ENCODE measurements at places on chromosomes 16 and 17.

GRCh38 chr17:72426948-72427760 is 306.3 kb downstream of the SOX9 start:
- no peak for DNase-seq

DNA sequence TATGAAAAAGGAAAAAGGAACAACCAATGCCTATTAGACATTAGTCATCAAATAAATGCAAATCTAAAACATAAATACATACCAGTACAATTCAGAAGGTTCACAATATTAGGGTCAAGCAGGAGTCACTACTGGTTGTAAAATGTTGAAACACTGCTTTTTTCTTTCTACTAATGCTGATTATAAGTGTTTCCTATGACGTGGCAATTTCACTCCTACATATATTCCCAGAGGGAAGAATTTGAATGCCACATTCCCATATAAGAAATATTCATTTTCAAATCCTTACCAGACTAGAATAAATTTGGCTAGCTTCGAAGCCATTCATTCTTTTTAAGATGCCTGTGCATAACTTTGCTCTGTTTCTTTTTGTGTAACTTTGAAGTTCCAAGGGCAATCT is 2.6 kb upstream of the KRTAP9-2 start:
- DNase-seq: no peak

DNA sequence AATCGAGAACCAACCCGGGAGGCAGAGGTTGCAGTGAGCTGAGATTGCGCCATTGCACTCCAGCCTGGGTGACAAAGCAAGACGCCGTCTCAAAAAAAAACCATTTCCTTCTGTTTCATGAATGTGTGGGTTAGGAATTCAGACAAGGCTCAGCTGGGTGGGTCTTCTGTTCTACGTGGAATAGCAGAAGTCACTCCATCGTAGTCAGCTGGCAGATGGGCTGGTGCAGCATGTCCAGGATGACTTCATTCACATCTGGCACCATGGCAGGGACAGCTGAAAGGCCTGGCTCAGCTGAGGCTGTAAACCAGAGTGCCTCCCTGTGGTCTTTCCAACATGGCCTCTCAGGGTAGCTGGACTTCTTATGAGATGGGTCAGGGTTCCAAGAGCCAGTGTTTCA is 89.0 kb downstream of the C17orf67 start:
- DNase-seq: no peak

DNA sequence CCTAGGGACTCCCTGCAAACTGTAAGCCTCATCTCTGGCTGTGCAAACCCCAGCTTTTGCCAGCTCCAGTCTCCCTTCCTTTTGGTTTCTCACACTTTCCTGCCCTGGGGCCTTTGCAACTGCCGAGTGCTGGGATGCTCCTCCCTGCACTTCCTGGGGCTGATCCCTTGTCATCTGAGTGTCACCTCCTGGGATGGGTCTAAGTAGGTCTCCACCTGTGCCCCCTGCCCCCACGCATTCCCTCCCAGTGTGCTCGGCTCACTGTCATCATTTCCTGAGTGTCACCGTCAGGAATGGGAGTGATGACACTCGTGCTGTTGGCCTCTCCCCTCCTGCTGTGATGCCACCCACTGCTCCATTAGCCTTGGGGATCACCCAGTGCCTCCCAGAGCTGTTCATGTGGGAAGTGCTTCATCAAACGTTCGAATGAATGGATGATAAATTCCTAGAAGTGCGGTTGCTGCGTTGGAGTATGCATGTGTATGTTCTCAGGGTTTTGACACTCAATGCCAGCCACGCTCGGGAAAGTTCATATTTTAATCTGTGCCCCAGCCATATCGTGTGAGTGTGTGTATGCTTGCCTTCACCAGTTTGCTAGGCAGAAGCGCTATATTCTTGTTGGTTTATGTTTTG is 189.9 kb downstream of the NTN1 start:
- no peak for DNase-seq

All from muscle of leg (tissue), 16 donors.